Suprapubic skin (tissue), 4 donors: ENCODE measurements at places on chromosomes 11 and 22. TPM values are rescaled to one million over a fixed set of nuclear protein-coding genes. Genes with fewer than 3 reads are reported as not detected.
A peak's percentile ranks its signal among the peaks of the same experiment; 100 is the strongest.

- no peak overlapping the region for H3K4me3 ChIP-seq
- DNase-seq: no peak
- H3K4me1 ChIP-seq: no peaks in the 10 kb centered on the region
- H3K27me3 ChIP-seq: no peaks in the 10 kb centered on the region
- H3K27ac ChIP-seq: no peak overlapping the region
Observed at GRCh38 chr11:73566977-73567755, 30.7 kb downstream of the FAM168A start.

DNA sequence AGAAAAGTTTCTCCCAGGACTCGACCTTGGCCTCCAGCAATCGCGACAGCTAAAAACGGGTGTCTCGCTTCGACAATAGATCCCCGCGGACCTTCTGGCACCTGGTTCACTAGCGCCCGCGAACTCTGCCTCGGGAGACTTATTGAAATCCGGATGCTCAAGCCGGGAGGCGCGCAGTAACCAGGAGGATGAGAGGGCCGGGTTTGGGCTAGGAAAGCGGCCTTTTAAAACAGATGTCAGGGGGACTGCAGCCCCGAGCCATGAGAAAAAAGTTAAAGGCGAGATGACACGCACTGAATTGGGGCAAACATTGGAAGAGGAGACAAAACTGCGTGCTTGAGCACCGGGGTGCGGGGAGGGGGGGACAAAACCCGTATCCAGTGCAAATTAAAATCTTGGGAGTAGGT, 637 bp upstream of the ZBTB16 start:
- no peaks in the 10 kb centered on the region for H3K27me3 ChIP-seq
- peaks cover 10% of the 10 kb centered on the region for H3K36me3 ChIP-seq
- no peak for DNase-seq
- H3K4me3 ChIP-seq: peak overlapping the region; percentile 91

- H3K36me3 ChIP-seq: no peaks in the 10 kb centered on the region
- no peaks in the 10 kb centered on the region for H3K27me3 ChIP-seq
- no peak overlapping the region for H3K4me3 ChIP-seq
- no peak for DNase-seq
Observed at GRCh38 chr11:80593648-80594374, 1153.0 kb upstream of the TENM4 start.

- H3K4me1 ChIP-seq: peaks cover 33% of the 10 kb centered on the region
- no peak overlapping the region for H3K4me3 ChIP-seq
- DNase-seq: no peak
- no peaks in the 10 kb centered on the region for H3K36me3 ChIP-seq
Observed at GRCh38 chr11:69700278-69701140, 3.3 kb downstream of the FGF19 start.

DNA sequence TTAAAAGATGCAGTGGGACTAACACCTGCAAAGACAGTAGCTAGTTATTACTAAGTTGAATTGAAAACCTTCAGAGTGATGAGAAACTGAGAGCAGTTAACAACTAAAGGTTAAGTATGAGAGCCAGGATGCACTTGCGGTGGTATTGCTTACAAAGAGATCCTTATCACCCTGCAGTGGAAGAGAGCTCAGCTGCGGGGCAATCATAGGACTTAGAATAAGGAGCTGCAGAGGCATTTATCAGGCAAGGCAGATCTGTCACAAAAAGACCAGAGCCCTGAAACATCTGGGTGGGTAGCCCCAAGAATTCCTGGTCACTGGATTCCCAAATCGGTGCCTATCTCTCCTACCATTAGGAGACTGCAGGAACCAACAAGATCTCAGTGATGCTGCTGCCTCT, 34.3 kb upstream of the CFAP300 start:
- H3K27me3 ChIP-seq: no peaks in the 10 kb centered on the region
- no peak overlapping the region for H3K27ac ChIP-seq
- H3K4me3 ChIP-seq: no peak overlapping the region
- H3K4me1 ChIP-seq: peaks cover 26% of the 10 kb centered on the region

DNA sequence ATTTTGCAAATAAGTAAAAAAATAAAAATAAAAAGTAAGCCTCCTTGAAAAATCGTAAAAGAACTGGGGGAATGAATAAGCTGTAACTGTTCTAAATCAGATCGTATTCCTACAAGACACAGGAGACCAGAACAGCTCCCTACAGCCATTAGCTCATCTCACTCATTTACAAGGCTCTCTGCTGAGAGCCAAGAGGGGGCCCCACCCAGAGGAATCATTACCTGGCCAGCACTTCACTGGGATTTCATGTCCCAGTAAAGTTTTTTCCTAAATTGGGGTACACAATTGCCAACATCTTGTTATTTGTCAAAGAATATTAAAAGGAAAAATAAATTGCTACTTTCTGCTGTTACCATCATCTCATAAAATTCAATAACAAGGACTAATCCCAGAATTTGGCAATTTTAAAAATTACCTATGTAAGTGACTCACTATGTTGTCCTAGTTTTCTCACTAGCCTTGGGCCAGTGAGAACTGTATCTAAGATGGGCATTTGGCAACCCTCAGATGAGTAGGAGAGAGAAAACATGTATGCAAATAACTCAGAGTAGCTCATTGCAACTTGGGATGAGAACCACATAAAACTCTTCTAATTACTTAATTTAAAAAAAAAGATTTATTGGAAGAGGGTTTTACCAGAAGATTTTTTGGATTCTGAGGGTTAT, 18.4 kb upstream of the SMTN start:
- H3K4me1 ChIP-seq: peaks cover 8% of the 10 kb centered on the region
- no peaks in the 10 kb centered on the region for H3K36me3 ChIP-seq
- no peaks in the 10 kb centered on the region for H3K27me3 ChIP-seq
- no peak for DNase-seq
- H3K4me3 ChIP-seq: no peak overlapping the region
- no peak overlapping the region for H3K27ac ChIP-seq

DNA sequence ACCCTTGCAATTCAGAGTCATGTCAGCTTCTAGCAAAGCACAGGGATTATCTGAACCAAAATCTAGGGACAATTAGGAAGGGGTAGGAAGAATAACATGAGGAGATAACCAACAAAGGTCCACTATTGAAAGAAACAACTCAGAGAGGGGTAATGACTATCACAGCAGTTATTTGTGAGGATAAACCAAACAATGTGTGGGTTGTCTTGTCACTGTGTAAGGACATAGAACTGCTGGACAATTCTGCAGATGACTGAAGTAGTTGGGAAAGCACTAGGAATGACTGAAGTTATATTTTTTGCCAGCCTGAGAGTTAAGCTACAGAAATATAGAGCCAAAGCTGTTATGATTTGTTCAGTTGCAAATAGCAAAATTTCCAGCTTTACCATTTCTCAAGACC, 858.4 kb upstream of the CCDC90B start:
- no peak overlapping the region for H3K4me3 ChIP-seq
- H3K27ac ChIP-seq: no peak overlapping the region
- DNase-seq: no peak
- no peaks in the 10 kb centered on the region for H3K27me3 ChIP-seq

GRCh38 chr11:46271875-46272815, 5.3 kb upstream of the CREB3L1 start:
- H3K27me3 ChIP-seq: no peaks in the 10 kb centered on the region
- no peaks in the 10 kb centered on the region for H3K36me3 ChIP-seq
- H3K4me1 ChIP-seq: peaks cover 38% of the 10 kb centered on the region

DNA sequence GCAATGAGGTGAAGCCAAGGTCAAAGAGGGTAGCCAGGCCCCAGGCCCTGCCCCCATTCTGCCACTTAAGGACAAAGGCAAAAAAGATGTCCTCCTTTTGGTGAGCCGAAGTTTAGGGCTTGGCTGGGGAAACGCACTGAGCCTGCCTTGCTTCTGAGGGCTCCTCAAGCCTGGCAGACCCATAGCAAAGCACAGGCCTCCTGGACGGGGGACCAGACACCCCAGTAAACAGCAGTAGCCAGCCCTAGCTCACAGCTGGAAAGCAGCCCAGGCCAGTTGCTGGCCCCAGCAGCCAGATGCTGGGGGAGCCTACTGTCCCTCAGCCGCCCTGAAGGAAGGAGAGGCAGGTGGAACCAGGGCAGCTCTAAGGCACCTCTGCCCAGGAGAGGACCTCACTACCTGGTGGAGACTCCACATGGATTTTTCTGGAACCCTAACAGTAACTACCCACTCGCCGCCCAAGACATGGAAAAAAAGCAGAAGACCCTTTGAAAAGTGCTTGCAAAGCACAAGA, 3.8 kb upstream of the PYGM start:
- H3K27me3 ChIP-seq: no peaks in the 10 kb centered on the region
- H3K27ac ChIP-seq: peak overlapping the region; percentile 36
- no peak overlapping the region for H3K4me3 ChIP-seq
- DNase-seq: peak; percentile 72
- H3K4me1 ChIP-seq: peaks cover 52% of the 10 kb centered on the region

- H3K27me3 ChIP-seq: no peaks in the 10 kb centered on the region
- H3K4me1 ChIP-seq: no peaks in the 10 kb centered on the region
- H3K27ac ChIP-seq: no peak within 1 kb of the TSS
- no peak within 1 kb of the TSS for H3K4me3 ChIP-seq
- H3K36me3 ChIP-seq: no peaks in the 10 kb centered on the region
- no peak for DNase-seq
Observed at GRCh38 chr22:22520020-22520656, at the start of gene ZNF280A. ZNF280A (minus strand) TSS chr22:22520270; CDS start chr22:22515630, 4,640 bp downstream.

DNA sequence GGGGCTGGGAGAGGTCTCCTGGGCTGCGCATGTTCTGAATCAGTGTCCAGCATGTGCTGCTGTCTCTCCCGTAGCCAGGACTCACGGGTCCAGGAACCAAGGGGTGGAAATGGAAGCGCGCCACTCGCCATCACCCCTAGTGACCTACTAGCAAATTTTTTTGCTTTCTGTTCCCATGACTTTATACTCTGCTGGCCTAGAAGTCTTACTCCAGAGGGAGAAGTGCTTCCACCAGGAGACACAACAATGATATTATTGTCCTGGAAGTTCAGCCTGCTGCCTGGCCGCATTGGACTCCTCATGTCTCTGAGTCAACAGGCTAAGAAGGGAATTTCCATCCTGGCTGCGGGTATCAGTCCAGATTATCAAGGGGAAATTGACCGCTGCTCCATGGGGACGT, 729.7 kb downstream of the BRD1 start:
- peaks cover 17% of the 10 kb centered on the region for H3K27me3 ChIP-seq
- H3K27ac ChIP-seq: no peak overlapping the region
- H3K4me1 ChIP-seq: peaks cover 19% of the 10 kb centered on the region
- H3K4me3 ChIP-seq: no peak overlapping the region

DNA sequence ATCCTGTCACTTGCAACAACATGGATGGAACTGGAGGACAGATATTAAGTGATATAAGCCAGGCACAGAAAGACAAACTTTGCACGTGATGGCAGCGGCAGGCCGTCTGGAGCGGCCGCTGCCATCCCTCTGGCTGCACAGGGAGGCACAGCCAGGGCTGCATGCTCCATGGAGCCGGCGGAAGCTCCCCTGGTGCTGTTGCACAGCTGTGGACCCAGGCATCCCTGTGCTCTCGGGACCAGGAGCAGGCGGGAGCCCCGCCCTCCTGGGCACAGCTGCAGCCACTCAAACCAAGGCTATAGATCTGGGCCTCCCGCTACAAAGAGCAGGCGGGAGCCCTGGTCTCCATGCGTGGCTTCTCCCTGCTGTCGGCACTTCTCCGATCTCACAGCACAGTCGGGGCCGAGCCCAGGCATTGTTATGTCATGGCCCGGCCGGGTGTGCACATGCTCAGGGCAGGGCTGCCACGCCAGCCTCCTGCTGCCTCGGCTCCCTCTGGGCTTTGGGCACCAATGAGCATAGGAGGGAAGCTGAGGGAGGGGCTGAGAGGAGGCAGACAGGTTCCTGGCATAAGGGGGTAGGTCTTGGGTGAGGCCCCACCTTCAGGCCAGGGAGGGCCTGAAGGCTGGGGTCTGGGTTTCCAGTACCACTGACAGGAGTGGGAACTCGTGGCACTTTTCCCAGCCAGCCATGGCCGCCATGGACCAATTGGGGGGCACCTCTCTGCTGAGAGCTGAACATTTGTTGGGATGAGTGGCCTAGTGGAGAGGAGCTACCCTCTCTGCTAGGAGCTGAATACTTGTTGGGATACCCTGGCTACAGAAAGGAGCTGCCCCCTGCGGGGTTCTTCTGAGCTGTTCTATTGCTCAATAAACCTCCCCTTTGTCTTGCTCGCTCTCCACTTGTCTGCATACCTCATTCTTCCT, 16.7 kb downstream of the RRP8 start:
- H3K36me3 ChIP-seq: no peaks in the 10 kb centered on the region
- DNase-seq: no peak
- no peak overlapping the region for H3K27ac ChIP-seq
- no peaks in the 10 kb centered on the region for H3K27me3 ChIP-seq
- no peak overlapping the region for H3K4me3 ChIP-seq

GRCh38 chr11:119172513-119172912, 4.0 kb downstream of the NLRX1 start:
- H3K27ac ChIP-seq: no peak overlapping the region
- peaks cover 43% of the 10 kb centered on the region for H3K36me3 ChIP-seq
- no peak overlapping the region for H3K4me3 ChIP-seq
- no peak for DNase-seq
- peaks cover 26% of the 10 kb centered on the region for H3K4me1 ChIP-seq

DNA sequence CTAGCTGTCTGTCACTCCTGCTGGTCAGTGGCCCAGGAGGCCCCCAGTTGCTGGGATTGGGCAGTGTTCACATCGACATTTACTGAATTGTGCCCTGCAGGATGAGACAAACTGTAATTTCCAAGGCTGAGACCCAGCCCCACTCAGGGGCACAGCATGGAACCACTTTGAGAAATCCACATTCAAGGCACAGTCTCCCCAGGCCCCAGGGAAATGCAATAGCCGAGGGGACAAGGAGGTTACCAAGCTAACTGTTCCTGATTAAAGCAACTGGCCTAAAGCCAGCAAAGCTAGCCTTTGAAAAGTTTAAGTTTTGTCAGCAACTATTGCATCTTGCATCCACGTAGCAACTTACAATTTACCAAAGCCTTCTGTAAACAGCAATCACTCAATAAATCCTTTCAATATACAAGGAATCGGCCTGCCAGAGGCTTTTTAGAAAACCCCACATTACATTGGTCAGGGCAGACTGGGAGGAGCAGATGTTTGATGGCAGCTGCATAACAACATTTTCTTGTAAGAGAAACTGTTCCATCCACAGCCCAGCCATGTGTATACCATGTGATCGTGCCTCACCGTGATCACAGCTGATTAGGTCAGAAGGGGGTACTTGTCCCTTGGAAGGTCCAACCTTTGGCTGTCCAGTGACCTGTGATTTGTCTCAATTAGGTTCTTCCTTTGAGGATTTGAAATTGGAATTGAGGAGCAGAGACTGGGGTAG, 103.9 kb downstream of the TENM4 start:
- H3K36me3 ChIP-seq: no peaks in the 10 kb centered on the region
- no peak for DNase-seq
- no peaks in the 10 kb centered on the region for H3K4me1 ChIP-seq
- no peak overlapping the region for H3K27ac ChIP-seq

DNA sequence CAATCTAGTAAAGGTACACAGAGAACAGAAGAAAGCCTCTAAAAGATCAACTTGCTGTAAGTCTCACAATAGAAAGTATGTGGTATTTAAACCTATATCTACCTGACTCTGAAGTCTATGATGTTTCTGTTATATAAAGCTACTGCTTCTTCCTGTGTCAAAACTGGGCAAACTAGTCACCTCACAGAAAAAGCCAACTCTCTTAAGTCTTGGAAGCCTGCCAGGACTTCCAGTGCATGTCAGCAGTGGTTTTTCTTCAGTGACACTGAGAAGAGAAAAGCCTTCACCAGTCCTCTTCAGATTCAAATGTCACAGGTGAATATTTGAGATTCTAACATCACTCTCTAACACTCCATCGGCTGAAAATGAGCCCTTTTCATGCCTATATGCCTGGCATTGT, 808.0 kb downstream of the DLG2 start:
- no peak overlapping the region for H3K27ac ChIP-seq
- no peaks in the 10 kb centered on the region for H3K27me3 ChIP-seq
- no peaks in the 10 kb centered on the region for H3K36me3 ChIP-seq
- no peak for DNase-seq
- H3K4me1 ChIP-seq: no peaks in the 10 kb centered on the region

The RIMBP3B gene
- not detected for total RNA-seq

The CNIH2 gene
- 1.9 TPM for total RNA-seq

The ANGPTL5 gene
- total RNA-seq: 2.3 TPM

The FAM111B gene
- 1.8 TPM for total RNA-seq

The MCAT gene
- 21.1 TPM for total RNA-seq

The MRGPRE gene
- not detected for total RNA-seq

The ZNRF3 gene
- total RNA-seq: 18.6 TPM
